Thymus (tissue), 14 donors: ENCODE measurements at places on chromosomes 13 and 19.

DNA sequence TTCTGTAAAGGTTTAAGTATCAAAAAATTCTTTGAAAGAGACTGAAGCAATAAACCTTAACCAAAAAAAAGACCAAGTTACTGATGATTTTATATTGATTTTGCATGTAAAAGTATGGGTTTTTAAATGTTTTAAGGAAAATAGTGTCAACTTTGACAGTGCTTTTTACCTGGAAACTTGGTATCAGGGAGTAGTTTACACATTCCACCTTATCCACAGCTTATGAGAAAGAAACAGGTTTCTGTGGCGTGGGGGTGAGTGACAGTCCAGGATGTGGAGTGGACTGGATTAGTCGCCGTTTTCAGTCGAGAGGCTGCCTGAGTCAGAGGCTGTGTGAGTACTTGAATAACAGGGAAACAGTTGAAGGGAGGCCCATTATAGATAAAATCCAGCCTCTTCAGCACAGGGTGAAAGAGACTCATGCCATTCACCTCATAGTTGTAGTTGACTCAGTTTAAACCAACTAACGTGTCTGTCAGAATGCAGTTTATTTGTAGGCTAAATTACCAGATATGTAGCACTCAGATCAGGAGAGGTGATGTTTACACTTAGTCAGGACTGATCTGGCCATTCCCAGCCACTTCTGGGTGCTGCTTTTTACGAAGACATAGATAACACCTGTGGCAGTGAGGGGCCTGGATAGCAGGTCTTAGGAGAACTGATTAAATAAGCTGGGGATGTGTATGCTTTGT lies 595 bp upstream of the GPR183 start:
- peaks cover 5% of the 10 kb centered on the region for H3K36me3 ChIP-seq
- H3K27me3 ChIP-seq = no peaks in the 10 kb centered on the region
- no peak overlapping the region for H3K4me3 ChIP-seq
- no peaks in the 10 kb centered on the region for H3K4me1 ChIP-seq

DNA sequence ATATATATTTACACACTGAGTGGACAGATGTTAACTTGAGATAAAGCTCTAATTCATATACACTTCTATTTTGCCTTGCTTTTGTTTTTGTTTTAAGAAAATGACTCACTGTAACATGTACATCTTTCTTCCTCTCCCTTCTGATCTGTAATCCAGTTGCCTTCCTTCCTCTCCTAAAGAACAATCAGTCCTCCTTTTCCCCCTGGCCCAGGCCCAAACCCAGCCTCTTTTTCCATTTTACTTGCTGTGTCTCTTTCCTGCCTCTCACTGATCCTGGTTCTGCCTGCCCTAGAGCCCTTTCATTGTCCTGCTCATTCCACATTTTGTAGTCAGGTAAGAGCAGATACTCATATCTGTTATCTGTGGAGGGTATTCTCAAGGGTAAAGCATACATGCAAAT lies 50.8 kb downstream of the ZAR1L start:
- DNase-seq = no peak
- no peaks in the 10 kb centered on the region for H3K36me3 ChIP-seq
- no peak overlapping the region for H3K4me3 ChIP-seq
- H3K27me3 ChIP-seq = no peaks in the 10 kb centered on the region

- H3K4me1 ChIP-seq = no peaks in the 10 kb centered on the region
- no peaks in the 10 kb centered on the region for H3K27me3 ChIP-seq
- no peak for DNase-seq
- no peak overlapping the region for H3K4me3 ChIP-seq
Observed at GRCh38 chr13:99066219-99066618, 88.4 kb upstream of the DOCK9 start.

DNA sequence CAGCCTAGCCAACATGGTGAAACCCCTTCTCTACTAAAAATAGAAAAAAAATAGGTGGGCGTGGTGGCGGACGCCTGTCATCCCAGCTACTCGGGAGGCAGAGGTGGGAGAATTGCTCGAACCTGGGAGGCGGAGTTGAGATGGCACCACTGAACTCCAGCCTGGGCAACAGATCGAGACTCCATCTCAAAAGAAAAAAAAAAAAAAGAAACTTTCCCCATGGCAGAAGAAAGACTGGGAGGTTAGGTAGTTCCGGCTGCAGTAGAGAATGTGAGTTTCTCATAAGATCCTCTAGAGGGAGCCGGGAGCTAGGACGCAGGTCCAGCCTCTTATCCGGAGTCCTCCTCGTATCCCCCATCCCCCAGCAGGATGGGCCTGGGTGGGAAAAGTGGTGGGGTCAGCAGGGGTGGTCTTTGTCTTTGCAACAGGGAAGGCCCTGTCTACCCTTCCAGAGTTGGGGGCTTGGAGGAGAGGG lies 13.2 kb upstream of the CREB3L3 start:
- no peak overlapping the region for H3K4me3 ChIP-seq
- no peak for DNase-seq
- H3K27me3 ChIP-seq = peaks cover 21% of the 10 kb centered on the region
- no peaks in the 10 kb centered on the region for H3K36me3 ChIP-seq
- no peak overlapping the region for H3K27ac ChIP-seq
- H3K4me1 ChIP-seq = peaks cover 4% of the 10 kb centered on the region

DNA sequence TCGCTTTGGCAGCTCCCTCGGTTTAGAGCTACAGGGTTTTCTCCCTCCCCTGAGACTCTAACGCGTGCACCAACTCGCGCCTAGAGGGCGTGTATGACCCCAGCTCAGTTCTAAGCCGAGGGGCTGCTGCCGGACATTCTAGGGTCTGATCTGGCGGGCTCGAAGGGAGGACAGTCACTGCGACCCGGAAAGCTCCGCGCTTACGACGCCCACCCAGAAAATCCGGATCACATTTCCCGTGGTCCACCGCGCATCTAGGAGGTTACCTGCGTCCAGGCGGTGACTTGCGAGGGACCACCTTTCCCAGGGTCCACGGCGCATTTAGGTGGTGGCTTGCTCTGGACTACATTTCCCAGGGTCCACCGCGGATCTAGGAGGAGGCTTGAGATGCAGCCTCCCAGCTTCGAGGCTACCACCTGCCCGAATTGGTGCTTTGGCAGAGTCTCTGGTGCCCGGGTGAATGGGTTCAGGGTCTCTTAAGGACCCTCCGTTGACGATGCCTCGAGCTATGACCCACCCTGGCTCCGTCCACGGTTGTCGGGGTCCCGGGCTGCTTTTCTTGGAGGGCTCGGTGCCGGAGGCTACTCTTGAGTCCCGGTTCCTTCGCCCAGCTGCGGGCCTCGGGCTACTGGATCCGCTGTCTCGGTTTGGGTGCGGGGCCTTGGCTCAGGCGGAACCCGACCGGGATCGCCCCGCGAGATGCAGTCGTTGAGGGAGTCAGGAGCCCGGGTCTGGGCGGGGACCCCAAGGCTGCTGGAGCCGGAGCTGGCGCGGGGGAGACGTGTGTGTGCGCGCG lies 30.5 kb downstream of the ZNF146 start:
- DNase-seq = no peak
- H3K36me3 ChIP-seq = peaks cover 3% of the 10 kb centered on the region
- H3K27ac ChIP-seq = no peak overlapping the region
- H3K27me3 ChIP-seq = no peaks in the 10 kb centered on the region

- H3K4me3 ChIP-seq = no peak overlapping the region
- peaks cover 7% of the 10 kb centered on the region for H3K36me3 ChIP-seq
- H3K27ac ChIP-seq = no peak overlapping the region
Observed at GRCh38 chr13:97228850-97229521, 6.9 kb downstream of the MBNL2 start.

- H3K27me3 ChIP-seq = no peaks in the 10 kb centered on the region
- no peak overlapping the region for H3K27ac ChIP-seq
- DNase-seq = no peak
- H3K4me1 ChIP-seq = peaks cover 26% of the 10 kb centered on the region
- no peak overlapping the region for H3K4me3 ChIP-seq
Observed at GRCh38 chr13:30734439-30734838, 904 bp upstream of the ALOX5AP start.

GRCh38 chr19:35204799-35205732 lies 23.5 kb downstream of the FAM187B start:
- H3K27ac ChIP-seq = peak overlapping the region; percentile 57
- H3K4me1 ChIP-seq = peaks cover 13% of the 10 kb centered on the region
- no peaks in the 10 kb centered on the region for H3K36me3 ChIP-seq
- no peak overlapping the region for H3K4me3 ChIP-seq
- DNase-seq = no peak

GRCh38 chr19:50203281-50204080 lies at the start of gene MYH14:
Gene MYH14, plus strand, starts transcription at chr19:50203622. Its CDS starts 6,744 bp downstream, at chr19:50210366.
- no peak within 1 kb of the TSS for H3K27ac ChIP-seq
- H3K4me1 ChIP-seq = no peaks in the 10 kb centered on the region
- no peak for DNase-seq
- peaks cover 23% of the 10 kb centered on the region for H3K27me3 ChIP-seq
- no peak within 1 kb of the TSS for H3K4me3 ChIP-seq
